Naive thymus-derived CD4-positive, alpha-beta T cell (primary cell): ENCODE measurements at places on chromosomes 11 and 22. TPM values are rescaled to one million over a fixed set of nuclear protein-coding genes. Genes with fewer than 3 reads are reported as not detected.

SHISA8 gene
- total RNA-seq: not detected

DNA sequence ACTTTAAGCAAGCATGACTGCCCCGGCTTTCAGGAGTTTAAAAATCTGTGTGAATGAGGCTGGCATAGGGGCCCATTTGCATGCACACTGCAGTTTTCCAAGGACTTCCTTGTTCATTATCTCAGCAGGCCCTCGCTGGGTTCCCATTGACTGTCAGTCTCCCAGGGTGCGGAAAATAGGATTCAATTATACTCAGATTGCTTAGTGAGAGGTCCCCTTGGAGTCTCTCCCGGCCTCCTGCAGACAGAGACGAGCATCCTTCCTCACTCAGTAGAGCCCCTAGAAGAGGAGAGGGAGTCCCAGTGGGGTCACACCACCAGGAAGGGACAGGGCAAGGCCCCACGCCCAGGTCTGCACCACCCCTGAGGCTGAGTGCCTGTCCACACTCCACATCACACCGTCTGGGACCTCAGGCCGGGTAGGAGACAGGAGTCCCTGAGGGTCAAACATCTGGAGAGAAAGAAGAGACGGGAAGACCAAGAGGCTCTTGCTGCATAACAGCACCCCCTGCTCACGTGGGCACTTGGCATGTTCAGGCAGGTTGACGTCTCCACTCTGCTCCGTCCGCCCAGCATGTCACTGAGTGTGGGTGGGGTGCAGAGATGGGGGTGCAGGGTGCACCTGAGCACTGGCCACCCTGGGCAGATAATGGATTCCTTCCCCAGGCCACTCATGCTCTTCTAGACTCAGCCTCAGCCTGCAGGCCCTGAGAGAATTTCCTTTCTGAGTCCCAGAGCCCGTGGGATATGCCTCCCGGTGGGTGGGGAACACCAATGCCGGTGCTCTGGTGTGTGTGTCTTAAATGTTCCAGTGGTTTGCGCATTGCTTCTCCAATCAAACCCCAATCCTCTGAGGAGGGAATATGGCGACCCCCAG lies 58.8 kb downstream of the MCM5 start:
- no peaks in the 10 kb centered on the region for H3K4me1 ChIP-seq
- no peak overlapping the region for H3K4me3 ChIP-seq
- H3K36me3 ChIP-seq: no peaks in the 10 kb centered on the region
- DNase-seq: no peak
- H3K27ac ChIP-seq: no peak overlapping the region

DNA sequence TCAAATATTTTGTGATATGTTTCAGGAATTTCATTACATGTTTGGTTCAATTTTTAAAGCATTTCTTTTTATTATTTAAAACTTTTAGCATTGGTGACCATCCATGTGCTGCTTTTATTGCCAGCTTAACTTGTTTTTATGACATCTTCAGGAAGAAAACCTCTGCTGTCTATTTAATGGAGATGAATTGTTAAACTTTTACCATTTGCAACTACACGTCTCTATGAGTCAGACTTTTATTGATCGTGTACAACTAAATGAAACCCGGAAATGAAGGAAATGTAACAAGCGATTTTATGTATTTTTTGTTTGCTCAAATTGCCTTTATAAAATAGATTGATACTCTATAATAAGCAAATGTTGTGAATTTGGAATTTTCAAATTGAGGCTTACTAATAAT lies 113.0 kb downstream of the PTPRJ start:
- H3K27me3 ChIP-seq: no peaks in the 10 kb centered on the region
- DNase-seq: no peak
- no peak overlapping the region for H3K27ac ChIP-seq
- H3K4me1 ChIP-seq: peaks cover 11% of the 10 kb centered on the region

- no peak overlapping the region for H3K4me3 ChIP-seq
- no peak overlapping the region for H3K27ac ChIP-seq
- H3K27me3 ChIP-seq: no peaks in the 10 kb centered on the region
- no peak for DNase-seq
- no peaks in the 10 kb centered on the region for H3K36me3 ChIP-seq
- no peaks in the 10 kb centered on the region for H3K4me1 ChIP-seq
Measured at GRCh38 chr22:41758231-41758630, 42.2 kb upstream of the CCDC134 start.

GRCh38 chr11:19455731-19456130 lies 215.0 kb upstream of the E2F8 start:
- H3K27ac ChIP-seq: no peak overlapping the region
- DNase-seq: no peak
- no peaks in the 10 kb centered on the region for H3K36me3 ChIP-seq
- no peak overlapping the region for H3K4me3 ChIP-seq

- no peak overlapping the region for H3K27ac ChIP-seq
- H3K27me3 ChIP-seq: no peaks in the 10 kb centered on the region
- peaks cover 4% of the 10 kb centered on the region for H3K4me1 ChIP-seq
- peaks cover 12% of the 10 kb centered on the region for H3K36me3 ChIP-seq
- no peak for DNase-seq
Measured at GRCh38 chr11:60848714-60849151, 6.8 kb downstream of the CCDC86 start.
